ENCODE measurements at places on chromosomes 12 and 14. TPM values are rescaled to one million over a fixed set of nuclear protein-coding genes. Genes with fewer than 3 reads are reported as not detected.

GRCh38 chr12:112018571-112019237, 5.5 kb downstream of the ERP29 start:
- no peak for DNase-seq

DNA sequence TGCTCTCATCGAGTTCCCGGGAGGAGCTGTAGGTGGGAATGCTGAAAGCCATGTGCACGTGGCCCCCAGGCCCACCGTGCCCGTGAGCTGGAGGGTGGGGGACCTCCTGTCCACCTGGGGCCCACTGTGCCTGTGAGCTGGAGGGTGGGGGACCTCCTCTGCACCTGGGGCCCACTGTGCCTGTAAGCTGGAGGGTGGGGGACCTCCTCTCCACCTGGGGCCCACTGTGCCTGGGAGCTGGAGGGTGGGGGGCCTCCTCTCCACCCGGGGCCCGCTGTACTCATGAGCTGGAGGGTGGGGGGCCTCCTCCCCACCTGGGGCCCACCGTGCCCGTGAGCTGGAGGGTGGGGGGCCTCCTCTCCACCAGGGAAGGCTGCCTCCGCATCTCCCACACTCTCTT, 13.9 kb upstream of the NUDT14 start:
- DNase-seq = no peak

DNA sequence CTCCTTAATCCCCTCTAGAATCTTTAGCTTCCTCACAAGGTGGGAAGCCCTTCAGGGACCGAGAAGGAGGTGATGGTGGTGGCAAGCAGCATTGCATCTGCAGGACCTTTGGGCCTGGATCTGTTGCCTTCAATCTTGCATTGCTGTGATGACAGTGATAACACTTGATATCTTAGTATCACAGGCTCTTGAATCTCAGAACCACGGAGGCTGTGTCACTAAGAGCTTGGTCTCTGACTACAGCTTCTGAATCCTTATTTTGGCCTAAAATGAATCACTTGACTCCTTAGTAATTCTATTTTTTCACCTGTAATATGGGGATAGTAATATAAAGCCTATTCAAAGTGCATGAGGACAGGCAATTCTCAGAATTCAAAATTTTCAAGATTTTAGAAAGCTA, 8.9 kb upstream of the AMN1 start:
- no peak for DNase-seq

- DNase-seq = no peak
These were observed 129.3 kb upstream of the RASSF8 start for GRCh38 chr12:25829192-25829591.

- no peak for DNase-seq
These were observed 213.4 kb upstream of the G2E3 start for GRCh38 chr14:30345511-30345910.

DNA sequence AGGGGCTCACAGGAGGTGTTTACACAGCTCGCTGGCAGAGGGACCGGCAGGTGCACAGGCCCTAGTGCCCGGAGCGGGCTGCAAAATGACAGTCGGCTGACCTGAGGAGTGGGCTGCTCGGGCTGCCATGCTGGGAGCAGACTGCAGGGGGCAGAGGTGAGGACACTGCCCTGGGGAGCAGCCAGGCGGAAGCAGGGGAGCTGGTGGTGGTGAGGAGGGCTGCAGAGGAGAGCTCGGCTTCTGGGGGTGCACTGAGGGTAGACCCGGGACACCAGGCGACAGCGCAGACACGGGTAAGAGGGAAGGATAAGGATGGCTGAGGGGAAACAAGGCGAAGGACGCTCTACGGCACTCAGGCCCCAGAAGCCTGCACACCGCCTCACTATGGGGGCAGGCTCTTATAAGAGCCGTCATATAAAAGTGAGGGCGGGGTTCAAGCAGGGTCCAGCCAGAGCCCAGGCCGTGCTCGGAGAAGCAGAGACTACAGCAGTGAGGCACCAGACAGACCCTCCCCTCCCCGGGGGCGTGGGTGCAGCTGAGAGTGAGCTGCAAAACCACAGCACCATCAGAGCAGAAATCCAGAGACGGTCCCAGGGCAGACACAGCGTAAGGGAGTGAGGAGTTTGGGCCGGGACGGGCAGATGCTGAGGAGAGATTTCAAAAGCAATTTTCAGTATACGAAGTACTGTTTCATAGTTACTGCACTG, 62.5 kb downstream of the CCDC88C start:
- no peak for DNase-seq

DNA sequence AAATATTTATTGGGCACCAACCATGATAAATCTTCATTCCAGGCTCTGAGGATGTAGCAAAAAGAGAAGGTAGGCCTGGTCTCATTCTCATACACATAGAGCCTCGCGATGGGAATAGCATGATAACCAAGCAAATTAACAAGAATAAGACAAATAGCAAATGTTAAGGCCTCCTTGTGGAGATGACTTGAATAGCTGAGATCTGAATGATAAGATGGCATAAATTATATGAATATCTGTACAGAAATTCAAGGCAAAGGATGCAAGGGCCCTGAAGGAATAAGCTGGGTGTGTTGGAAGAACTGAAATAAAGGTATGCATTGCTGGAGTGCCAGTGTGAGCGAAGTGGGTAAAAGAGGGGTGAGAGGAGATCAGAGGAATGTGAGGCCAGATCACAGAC, 114.8 kb downstream of the ALX1 start:
- DNase-seq = no peak

DNA sequence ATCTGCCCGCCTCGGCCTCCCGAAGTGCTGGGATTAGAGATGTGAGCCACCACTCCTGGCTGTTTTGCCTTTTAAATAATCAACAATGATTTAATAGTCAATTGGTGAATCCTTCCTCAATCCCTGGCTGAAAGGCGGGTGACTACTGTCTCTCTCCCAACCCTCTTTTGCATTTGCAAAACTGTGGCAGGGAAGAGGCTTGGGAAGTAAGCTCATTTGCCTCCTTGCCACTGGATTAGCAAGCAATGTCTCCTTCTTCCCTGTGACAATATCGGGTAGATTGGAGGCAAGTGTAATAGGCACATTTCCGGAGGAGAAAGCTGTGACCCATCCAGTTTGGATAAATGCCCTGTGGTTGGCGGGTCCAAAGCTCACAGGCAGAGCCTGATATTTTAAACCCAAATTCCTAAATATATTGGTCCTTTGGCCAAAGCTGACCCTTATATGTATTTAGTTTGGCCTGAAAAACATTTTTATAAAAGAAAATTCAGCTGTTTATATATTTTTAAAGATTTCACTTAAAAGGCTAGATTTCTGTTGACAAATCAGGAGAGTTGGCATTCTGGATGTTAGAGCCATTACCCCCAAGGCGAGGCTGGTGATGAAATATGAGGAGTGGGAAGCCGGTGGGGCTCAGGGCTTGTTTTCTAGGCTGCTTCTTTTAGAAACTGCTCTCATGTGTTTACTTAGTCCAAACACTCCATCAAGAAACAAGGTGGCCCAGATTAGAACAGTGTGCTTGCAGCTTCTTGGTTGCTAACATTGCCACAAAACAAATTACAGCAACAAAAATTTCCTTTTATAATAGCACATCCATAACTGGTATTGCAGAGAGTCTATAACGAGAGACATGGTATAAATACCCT, 646.9 kb upstream of the TMEM132C start:
- no peak for DNase-seq

DNA sequence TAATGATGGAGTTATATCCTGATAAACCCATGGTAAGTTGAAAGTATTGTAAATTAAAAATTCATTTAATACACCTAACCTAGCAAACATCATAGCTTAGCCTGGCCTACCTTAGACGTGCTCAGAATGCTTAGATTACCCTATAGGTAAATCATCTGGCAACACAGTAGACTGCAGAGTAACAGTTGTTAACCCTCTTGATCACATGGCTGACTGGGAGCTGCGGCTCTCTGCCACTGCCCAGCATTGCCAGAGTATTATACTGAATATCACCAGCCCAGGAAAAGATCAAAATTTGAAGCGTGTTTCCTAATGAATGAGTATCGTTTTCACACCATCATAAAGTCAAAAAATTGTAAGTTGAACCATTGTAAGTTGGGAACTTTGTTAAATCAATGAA, 17.8 kb upstream of the TMPRSS12 start:
- DNase-seq = no peak

DNA sequence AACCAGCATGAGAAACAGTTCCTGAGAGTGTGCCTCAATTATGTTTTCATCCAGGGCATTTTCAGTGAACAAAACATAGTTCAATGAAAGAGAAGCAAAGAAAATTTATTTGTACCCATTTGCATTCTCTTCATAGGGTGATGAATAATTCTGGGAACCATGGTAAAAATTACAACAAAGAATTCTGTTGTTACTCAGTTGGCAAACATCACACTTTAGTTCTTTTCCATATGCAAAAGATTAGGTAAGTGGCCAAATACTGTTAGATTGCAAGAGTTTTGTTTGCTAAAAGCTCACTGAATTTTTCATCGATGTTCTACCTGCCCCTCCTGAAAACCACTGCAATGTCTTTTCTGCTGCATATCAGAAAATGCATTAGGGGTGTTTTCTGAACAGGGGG, 132.4 kb upstream of the RGS6 start:
- DNase-seq = no peak

- no peak for DNase-seq
These were observed 4.1 kb upstream of the PCNX4 start for GRCh38 chr14:60087668-60088067.

MYH6 gene
- not detected for total RNA-seq

TEX52 gene
- not detected for total RNA-seq

KRT6C gene
- total RNA-seq = not detected

FBXO21 gene
- 48.9 TPM for total RNA-seq

CRIP2 gene
- 748 TPM for total RNA-seq

KCNH3 gene
- total RNA-seq = 0.35 TPM
